ENCODE measurements at places on chromosomes 1 and 21.

DNA sequence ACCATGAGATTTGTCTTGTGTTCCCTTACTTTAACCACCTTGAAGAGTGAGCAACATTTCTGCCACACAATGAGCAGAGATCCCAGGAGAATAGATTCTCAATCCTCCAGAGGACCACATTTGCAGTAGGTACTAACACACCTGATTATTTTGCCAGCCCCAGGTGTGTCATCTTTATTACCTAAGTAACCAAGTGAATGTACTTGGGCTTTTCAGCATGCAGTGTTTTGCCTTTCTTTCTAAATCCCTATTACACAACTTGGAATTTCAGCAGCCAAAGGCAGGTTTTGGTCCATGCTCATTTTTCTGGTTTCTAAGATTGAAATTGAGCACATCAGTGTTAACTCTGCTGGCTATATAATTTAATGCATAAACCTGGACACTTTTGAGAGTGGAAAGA lies 43.2 kb upstream of the ST6GALNAC5 start:
- no peak for DNase-seq

GRCh38 chr1:211352985-211353515 lies 26.4 kb downstream of the TRAF5 start:
- DNase-seq, result no peak

DNA sequence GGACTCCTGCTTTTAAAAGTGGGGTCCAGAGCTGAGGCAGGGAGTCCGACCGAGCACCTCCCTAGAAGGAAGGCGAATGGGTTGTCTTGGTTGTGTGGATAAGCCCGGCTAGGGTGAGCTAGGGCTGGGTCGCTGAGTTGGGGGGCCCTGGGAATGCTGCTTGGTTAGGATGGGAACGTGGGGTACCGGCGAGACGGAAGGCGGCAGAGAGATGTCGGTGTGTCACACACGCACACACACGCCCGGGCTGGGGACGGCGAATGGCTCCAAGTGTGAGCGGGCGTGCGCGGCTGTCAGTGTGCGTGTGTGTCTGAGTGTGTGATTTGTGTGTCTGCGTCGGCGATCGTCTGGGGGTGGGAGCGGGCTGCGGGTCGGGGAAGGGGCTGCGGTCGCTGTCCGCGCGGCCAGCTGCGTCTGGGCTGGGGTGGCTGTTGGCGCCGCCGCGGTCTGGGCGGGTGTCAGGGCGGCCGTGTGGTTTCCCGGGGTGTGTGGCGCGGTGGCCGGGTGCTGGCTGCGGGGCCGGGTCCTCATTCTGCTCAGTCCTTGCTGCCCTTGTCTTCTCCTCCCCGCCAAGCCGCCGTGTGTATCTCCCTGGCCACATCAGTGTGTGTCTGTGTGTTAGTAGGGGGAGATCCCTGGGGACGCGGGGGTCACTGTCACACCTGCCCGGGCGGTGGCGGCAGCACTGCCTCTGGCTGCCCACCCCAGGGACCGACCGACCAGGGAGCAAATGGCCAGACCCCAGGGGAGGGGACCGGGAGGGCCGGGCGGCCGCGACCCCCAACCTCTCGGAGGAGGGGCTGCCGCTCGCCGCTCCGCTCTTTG lies 1.1 kb downstream of the EFNA3 start:
- no peak for DNase-seq

- no peak for DNase-seq
Measured at GRCh38 chr1:78038491-78038939, 7.3 kb upstream of the GIPC2 start.

GRCh38 chr1:226704169-226704937 lies 34.7 kb downstream of the ITPKB start:
- no peak for DNase-seq

- no peak for DNase-seq
Measured at GRCh38 chr1:201172326-201172725, 18.1 kb upstream of the TMEM9 start.

GRCh38 chr1:66380452-66381212 lies 153.3 kb upstream of the SGIP1 start:
- no peak for DNase-seq

- no peak for DNase-seq
Measured at GRCh38 chr1:180672105-180672504, 40.3 kb downstream of the XPR1 start.

DNA sequence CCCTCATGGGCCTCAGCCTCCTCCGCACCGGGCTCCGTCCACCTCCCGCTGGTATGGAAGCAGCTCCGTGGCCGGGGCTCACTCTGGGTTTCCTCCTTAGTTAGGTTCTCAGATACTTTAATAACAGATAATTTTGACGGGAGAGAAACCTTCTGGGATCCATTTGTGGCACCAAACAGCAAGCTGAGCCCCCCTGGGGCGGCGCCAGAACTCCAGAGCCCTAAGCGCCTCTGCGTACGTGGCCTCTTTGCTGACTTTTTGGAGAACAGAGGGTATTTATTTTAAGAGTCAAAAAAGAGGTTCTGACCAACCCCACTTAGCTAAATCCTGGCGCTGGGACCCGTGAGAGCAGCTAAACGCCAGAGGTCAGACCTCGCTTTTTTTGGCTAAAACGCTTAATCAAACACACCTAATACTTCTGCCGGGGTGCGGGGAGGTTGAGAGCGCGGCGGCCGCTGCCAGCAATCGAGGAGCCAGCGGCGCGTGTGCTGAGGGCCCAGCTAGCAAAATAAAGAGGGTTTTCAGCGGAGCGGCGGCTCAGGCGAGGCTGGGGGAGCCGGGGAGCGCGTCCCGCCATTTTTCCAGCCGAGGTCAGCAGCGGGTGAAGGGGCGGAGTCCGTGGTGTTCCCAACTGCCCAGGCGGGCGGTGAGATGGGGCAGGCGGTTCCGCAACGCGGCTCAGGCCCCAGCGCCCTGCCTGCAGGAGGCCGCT lies 171.7 kb downstream of the PRDM16 start:
- no peak for DNase-seq

DNA sequence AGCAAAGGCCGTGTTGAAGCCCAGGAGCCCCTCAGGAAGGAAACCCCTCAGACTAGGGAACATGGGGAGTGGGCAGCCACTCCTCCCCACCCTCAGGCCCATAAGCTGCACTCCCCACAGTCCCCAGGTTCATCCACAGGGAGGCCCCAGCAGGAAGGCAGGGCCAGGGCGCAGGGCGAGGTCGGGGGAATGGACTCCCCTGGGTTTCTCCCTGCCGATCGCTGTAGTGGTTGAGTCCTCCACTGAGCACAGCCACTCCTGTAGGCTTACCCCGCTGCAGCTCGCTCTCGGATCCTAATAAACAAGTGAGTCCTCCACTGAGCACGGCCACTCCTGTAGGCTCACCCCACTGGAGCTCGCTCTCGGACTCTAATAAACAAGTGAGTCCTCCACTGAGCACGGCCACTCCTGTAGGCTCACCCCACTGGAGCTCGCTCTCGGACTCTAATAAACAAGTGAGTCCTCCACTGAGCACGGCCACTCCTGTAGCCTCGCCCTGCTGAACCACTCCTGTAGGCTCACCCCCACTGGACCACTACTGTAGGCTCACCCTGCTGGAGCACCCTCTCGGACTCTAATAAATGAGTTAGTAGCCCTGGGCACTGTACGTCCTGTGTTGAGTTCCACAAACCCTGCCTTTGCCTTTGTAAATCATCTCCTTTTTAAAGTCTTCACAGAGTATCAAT lies 16.2 kb upstream of the COL18A1 start:
- DNase-seq, result no peak

DNA sequence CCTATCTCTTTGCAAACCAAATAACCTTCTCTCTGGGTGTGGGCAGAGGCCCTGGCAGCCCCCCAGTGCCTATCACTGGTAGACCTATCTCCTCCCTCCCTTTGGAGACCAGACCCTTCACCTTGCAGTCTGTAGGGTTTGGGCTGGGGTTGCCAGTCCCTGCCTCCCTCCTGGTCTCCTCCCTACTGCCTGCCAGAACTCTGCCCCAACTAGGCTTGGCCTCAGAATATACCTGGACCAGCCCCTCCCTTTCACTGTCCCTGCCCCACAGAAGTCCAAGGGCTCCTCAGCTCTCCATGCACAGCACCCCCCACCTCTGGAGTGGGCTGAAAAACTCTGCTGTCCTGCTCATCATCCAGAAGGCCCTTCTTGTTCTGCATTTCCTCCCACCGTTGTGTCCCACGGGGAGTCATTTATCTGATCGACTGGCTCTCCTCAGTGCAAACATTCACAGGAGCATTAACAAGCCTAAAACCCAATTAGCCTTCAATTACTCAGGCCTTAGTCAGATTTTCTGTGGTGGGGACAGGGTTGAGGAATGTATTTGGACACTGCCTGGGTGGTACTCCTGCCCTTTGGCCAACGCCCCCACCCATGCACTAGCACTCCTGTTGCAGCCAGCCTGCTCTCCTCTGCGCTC lies 27.7 kb upstream of the DMBX1 start:
- no peak for DNase-seq

DNA sequence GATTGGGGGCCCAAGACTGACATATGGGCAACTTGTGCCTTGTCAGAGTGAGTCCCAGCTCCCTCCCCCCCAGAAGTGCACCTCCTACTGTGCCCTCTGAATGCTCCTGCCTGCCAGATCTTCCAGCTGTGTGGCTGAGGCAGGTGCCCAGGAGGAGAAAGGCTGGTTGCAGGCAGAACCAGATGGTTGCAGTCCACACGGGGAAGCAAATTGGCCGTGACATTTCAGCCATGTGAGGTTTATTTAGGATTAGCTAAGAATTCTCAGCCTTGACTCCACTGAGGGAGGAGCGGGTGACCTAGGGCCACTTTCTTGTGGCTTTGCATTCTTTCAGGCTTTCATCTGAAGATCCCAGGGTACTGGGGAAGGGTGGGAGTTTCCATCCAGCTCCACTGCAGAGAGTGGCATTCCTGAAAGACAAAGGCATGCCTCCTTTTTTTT lies 33.8 kb downstream of the PEX14 start:
- no peak for DNase-seq

GRCh38 chr1:33468011-33468410 lies 4.4 kb upstream of the ZSCAN20 start:
- no peak for DNase-seq

DNA sequence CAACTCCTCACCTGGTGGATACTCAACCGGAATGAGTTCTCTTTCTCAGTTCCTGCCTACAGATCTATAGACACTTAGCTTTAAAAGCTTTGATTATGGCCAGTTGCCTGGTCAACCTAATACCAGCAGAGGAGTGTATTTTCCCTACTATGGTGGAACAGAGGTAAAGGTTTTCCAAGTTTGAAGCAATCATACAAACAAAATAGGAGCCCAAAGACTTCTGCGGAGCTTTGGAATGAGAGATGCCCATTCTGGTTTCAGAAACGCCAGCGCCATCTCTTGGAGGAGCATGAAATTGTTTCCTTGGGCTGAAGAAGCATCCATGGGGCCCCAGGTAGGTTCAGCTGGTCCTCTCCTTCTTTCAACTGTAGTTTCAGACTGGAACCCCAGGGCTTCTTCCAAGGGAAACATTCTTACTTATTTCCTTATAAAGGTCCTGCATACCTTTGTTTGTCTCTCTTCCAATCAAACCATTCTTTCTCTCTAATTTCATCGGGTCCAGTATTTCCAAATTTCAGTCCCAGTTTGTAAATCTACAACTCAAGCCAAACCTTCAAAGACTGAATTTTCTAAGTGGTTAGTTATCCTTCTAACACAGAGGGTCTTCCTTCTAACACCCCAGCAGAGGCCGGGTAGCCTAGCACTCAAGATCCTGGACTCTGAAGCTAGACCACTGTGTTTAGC lies 95.9 kb downstream of the KCNJ15 start:
- DNase-seq, result peak; percentile 32

- DNase-seq, result no peak
Measured at GRCh38 chr1:179976970-179977651, 22.5 kb downstream of the CEP350 start.

- DNase-seq, result no peak
Measured at GRCh38 chr1:55285834-55286233, 70.7 kb upstream of the USP24 start.

GRCh38 chr1:5660141-5660935 lies 331.9 kb downstream of the NPHP4 start:
- no peak for DNase-seq

GRCh38 chr1:87108814-87109411 lies 194.5 kb downstream of the HS2ST1 start:
- peak; percentile 58 for DNase-seq

GRCh38 chr21:46562472-46562871 lies 42.4 kb downstream of the S100B start:
- no peak for DNase-seq

DNA sequence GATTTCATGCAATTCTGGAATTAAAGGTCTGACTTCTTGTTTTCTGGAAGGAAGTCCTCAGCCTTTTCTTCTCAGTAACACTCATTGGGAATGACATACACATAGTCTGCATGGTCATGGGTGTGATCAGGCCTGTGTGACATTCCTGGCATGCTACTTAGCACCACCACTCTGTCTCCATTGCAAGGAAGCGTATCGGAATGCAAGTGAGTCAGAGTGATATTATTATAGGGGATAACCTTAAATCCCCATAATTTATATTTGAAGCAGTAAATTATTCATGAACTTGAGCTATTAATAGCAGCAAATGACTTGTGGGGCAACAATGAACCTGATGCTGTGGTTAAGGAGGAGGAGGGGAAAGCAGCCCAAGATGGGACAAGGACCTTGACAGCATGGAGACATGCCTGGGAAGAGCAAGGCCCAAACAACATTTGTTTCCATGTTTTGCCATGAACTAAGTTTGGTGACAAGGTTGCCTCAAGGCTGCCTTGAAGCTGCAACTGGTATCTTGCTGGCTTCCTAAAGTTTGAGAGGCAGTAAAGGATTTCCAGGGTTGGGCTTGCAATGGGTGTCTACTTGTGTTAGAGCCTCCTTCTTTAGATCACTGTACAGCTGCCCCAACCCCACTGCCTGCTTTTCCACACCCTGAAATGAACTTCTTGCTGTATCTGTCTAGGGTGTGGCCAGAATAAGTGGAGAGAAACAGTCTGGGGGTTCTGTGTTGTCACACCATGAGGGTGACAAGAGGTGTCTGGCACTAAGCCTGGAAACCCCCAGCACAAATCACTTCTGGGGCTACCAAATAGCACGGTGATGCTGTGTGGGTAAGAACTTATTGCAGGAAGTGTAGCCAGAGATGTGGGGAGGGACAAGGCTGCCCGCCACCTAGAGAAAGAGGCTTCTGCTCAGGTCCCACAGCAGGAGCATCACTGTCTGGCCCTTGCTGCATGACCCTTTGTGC lies 4.6 kb downstream of the MAB21L3 start:
- no peak for DNase-seq
